ENCODE measurements at places on chromosomes 7 and 10. TPM values are rescaled to one million over a fixed set of nuclear protein-coding genes. Genes with fewer than 3 reads are reported as not detected.

The IL2RA gene
- total RNA-seq = not detected

The KIF11 gene
- total RNA-seq = 47.4 TPM

The PILRA gene
- not detected for total RNA-seq

The EPHB6 gene
- 2.4 TPM for total RNA-seq

The SFTPA1 gene
- not detected for total RNA-seq

The TAS2R4 gene
- 0.86 TPM for total RNA-seq

The SLC29A4 gene
- 1.0 TPM for total RNA-seq

The IKZF1 gene
- total RNA-seq = not detected

The THNSL1 gene
- 1.9 TPM for total RNA-seq

The RADIL gene
- total RNA-seq = 1.8 TPM

The PON1 gene
- not detected for total RNA-seq

The SERPINE1 gene
- 2,489 TPM for total RNA-seq

The FZD1 gene
- total RNA-seq = 4.4 TPM

The UCMA gene
- total RNA-seq = not detected
